ENCODE measurements at places on chromosomes 13 and 19.
A peak's percentile ranks its signal among the peaks of the same experiment; 100 is the strongest.

GRCh38 chr13:93774506-93774905 is 547.9 kb downstream of the GPC6 start:
- no peak for DNase-seq

DNA sequence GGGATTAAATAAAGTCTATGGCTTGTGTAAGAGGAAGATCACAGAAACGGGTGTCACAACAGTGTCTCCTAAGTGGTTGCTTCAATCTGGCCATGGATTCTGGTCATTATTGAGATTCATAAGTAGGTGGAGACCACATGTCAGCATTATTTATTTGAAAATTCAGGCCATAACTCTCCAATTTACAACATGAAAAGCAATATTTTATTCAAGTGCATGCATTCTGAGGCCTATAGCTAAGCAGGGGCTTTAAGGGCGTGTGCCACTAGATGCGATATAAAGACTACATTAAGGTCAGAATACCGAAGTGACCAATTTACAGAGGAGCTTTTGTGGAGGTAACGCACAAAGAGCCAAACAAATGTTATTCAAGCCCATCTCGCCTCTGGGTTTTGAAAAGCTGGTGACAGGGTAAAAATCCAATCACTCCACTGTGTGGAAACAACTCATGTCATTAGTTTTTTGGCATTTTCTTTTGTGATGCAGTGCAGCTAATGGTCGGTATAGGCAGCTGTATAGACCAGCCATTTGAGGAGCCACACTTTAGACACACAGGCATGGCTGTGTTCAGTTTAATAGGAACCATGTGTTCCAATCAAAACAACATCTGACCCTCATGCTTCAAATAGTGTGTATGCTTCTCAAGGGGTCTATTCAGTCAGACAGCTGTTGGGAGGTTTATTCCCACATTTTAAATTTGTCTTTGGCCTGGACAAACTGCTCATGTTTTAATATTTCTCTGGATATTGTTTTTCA is 123.7 kb downstream of the KL start:
- DNase-seq: no peak

DNA sequence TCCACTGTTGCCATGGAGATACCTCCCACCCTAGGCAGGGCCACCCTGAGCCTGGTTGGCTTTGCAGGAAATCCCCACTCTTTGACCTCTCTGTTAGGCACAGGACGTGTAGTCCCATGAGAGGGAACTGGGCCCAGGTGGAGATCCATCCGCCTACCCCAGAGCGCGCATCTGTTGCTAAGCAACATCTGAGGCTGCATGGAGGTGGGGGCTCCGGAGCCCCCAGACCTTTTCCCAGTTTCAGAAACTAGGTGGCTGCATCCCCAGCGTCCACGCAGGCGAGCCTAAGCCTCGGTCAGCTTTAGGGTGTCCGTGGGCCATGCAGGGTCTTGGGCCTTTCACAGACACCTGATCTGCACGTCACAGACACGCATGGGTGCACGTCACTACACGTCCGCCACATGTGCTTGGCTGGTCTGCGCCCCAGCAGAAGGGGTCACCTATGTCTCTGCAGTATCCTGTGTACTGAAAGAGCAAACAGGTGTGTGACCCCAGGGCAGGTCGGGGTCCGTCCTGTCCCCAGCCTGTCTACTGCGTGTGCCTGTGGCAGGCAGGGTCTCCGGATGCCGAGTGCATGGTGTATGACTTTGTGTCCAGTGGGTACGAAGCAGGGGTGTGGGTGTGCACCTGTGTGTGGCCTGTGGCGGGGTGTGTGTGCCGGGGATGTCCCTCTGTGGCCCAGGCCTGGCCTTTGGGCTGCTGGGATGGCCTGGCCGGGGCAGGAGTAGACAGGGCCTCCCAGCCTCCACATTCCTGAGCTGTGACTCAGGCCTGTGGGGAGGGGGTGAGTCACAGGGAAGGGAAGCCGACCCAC is 4.1 kb upstream of the CIRBP start:
- DNase-seq: no peak

DNA sequence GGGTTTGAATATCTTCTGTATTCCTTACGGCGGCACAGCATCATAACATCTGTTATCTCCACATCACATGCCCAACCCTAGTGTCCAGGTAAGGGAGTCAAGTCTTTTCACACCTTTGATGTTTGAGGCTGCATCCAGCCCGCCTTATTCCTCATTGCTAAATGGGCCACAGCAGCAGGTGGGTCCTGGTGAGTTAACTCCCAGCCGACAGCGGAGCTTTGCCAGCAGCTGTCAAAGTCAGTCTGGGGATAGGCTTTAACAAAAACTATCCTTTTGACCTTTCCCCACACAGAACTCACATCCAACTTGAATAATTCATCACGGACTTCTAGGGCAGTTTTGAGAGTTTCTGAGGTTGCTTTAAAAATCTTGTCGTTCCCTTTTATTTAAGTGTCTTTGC is 235.1 kb downstream of the DLEU7 start:
- no peak for DNase-seq

- no peak for DNase-seq
Measured at GRCh38 chr19:411723-412355, 2.9 kb upstream of the C2CD4C start.

- DNase-seq: peak; percentile 44
Measured at GRCh38 chr13:74289861-74290773, 155.9 kb upstream of the KLF12 start.

GRCh38 chr19:47022140-47022536 is 2.5 kb downstream of the NPAS1 start:
- no peak for DNase-seq

DNA sequence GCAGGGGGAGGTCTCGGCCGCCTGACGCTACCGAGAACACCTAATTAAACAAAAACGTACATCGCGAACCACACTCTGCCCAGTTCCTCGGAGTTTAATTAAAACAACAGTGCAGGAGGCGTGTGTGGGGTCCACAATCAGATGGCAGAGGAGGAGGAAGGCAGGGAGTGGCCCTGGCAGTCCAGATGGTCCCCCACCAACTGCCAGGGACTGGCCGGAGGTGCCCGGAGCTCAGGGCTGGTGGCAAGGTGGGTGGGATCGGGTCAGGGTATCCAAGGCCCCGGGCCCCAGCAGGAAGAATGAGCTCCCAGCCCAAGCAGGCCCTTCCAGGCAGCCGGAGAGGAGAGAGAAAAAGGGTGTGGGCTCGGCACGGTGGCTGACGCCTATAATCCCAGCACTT is 71.3 kb downstream of the PTPRS start:
- no peak for DNase-seq

DNA sequence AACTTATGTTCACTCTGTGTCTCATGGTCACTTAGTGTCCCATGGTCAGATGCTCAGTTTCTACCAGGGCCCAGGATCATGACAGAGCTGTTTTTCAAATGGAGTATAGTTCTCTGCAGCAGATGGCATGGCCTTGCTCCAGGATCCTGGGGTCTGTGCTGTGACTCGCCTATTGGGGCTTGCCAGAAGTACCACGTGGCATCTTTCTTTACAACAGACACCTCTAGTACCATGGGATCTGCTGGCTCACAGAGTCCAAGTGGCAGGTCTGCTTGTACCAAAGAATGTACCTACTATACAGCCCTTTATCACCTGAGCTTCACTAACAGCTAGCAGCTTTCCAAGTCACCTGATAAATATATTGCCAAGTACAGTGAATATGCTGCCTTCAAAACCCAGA is 6.0 kb upstream of the RNF6 start:
- DNase-seq: no peak

GRCh38 chr19:7823686-7824301 is 6.2 kb upstream of the EVI5L start:
- DNase-seq: no peak

- DNase-seq: no peak
Measured at GRCh38 chr13:53014495-53015443, 13.8 kb upstream of the OLFM4 start.

- no peak for DNase-seq
Measured at GRCh38 chr19:24140099-24140498, 53.1 kb downstream of the ZNF254 start.

GRCh38 chr13:40190641-40191100 is 475.8 kb downstream of the FOXO1 start:
- DNase-seq: peak; percentile 67

- peak; percentile 67 for DNase-seq
Measured at GRCh38 chr19:3440082-3440481, 40.2 kb downstream of the SMIM24 start.

DNA sequence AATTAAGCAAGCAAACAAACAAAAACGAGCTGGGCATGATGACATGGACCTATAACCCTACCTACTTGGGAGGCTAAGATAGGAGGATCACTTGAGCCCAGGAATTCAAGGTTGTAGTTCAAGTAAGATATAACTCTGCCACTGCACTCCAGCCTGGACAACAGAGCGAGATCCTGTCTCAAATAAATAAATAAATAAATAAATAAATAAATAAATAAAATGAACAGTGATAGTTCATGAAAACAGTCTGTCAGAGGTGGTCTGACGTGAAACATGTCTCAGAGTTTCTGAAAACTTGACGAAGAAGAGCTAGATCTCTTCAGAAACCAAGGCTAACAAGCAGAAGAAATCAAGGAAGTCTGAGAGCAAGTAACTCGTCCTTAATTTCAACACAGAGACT is 188.8 kb upstream of the GPC6 start:
- DNase-seq: no peak

DNA sequence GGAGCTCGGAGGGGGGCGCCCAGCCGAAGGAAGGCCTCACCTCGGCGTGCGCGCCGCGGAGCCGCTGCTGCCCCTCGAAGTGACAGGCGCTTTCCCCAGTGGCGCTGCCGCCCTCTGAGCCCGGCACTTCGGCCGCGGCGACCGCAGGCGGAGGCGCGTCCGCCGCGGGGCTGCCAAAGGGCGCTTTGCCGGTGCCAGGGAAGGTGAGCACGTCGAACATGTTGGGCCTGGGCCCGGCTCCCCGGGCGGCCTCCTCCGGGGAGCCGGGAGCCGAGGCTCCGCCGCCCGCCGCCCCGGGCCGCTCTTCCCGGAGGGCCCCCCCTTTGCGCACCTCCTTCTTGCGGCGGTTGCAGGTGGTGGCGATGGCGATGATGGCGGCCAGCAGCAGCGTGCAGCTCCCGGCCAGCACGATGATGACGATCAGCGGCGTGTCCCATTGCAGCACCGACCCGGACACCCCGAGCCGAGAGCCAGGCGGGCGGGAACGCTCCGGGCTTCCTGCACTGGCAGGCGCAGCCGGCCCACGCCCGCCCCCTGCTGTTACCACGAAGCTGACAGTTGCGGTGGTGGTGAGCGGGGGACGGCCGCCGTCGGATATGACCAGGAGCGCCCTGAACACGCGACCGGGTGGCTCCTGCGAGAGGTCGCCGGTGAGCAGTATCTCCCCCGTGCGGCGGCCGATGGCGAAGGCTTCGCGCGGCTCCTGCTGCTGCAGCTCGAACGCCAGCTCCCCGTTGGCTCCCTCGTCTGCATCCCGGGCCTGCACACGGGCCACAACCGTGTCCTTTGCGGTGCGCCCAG is 2.5 kb downstream of the PCDH8 start:
- peak; percentile 8 for DNase-seq

- no peak for DNase-seq
Measured at GRCh38 chr19:55660991-55661390, 6.2 kb downstream of the U2AF2 start.

- DNase-seq: no peak
Measured at GRCh38 chr13:37029617-37030016, 29.0 kb downstream of the EXOSC8 start.

DNA sequence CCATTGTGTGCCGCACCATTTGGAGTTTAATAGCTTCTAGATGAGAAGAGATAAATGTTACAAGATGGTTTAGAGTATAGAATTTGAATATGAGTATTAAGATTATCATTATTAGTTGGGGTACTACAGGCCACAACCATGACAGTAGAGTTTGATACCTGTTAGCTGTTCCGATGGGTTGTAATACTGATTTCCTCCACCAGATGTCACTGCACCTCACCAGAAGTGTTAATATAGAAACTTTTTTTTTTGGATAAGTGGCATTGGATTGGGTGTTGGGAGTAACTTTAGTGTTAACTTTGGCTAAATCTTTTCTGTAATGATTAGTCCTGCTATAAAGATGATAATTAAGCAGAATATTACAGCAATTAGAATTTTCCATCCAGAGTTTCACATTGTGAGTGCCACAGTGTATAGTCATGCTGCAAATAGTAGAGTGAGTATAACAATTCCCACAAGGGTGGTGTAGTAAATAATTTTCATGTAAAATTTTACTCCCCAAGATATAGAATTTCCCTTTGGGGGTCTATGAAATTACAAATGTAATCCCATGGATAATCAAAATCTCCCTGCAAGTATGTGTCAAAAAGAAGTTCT is 56.3 kb downstream of the PSG3 start:
- DNase-seq: peak; percentile 13

GRCh38 chr13:78298657-78299056 is 304.7 kb downstream of the POU4F1 start:
- no peak for DNase-seq

GRCh38 chr13:76048131-76048530 is 412.0 kb downstream of the LMO7 start:
- no peak for DNase-seq

- DNase-seq: no peak
Measured at GRCh38 chr13:37340901-37341670, 235.6 kb upstream of the CSNK1A1L start.

- DNase-seq: no peak
Measured at GRCh38 chr13:91426913-91427312, 28.5 kb downstream of the GPC5 start.

- DNase-seq: no peak
Measured at GRCh38 chr19:44671400-44671799, at the start of gene CEACAM19. CEACAM19 (plus strand) TSS chr19:44671482; CDS start chr19:44671932, 450 bp downstream.

DNA sequence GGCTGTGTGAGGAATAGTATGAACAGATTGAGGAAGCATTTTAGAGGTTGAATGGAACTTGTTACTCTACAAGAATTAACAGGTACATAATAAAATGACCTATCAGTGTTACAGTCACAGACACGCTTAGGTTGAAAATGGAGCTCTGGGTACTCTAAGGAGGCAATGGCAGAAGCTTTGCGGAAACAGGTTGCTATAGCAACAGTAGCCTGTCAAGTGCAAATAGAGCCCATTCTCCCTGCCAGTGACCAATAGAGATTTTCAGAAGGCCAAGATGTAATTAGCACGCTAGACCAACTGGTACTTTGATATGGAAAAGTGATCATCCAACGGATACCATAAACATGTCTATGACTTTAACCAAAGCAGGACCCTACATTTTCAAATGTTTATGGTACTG is 148.5 kb upstream of the FREM2 start:
- DNase-seq: no peak
